A549 treated with CpdA at 1 μM for 4 hours (cell line): ENCODE measurements at places on chromosomes 4 and X. TPM values are rescaled to one million over a fixed set of nuclear protein-coding genes. Genes with fewer than 3 reads are reported as not detected.

The CXCL10 gene
- total RNA-seq: 0.07 to 0.27 TPM (median 0.12 TPM) in 3 of 5 replicates, not detected in the others

The DOK7 gene
- total RNA-seq: 0.16 to 0.90 TPM (median 0.42 TPM) in 5 replicates

The MTMR1 gene
- total RNA-seq: 14.8 to 18.5 TPM (median 16.9 TPM) in 5 replicates

The SMIM9 gene
- not detected in 5 replicates for total RNA-seq

The HERC5 gene
- total RNA-seq: 3.8 to 5.4 TPM (median 4.2 TPM) in 5 replicates

The POU4F2 gene
- not detected in 5 replicates for total RNA-seq

The ADH1A gene
- not detected in 5 replicates for total RNA-seq

The VEGFD gene
- 0.27 to 0.84 TPM (median 0.32 TPM) in 5 replicates for total RNA-seq

The MAGEA9B gene
- not detected in 5 replicates for total RNA-seq

The MAGEB10 gene
- total RNA-seq: not detected in 5 replicates

The ADAMTS3 gene
- 0.01 TPM in 1 of 5 replicates, not detected in the others for total RNA-seq

The CCNA2 gene
- 41.5 to 49.1 TPM (median 44.5 TPM) in 5 replicates for total RNA-seq

The BTC gene
- 1.2 to 1.6 TPM (median 1.4 TPM) in 5 replicates for total RNA-seq

The SGMS2 gene
- total RNA-seq: 14.6 to 22.7 TPM (median 19.9 TPM) in 5 replicates
